ENCODE measurements at places on chromosomes 11 and 22.

GRCh38 chr11:63986932-63987513, 785 bp downstream of the OTUB1 start:
- DNase-seq, result no peak

GRCh38 chr11:17645190-17645970, 74.0 kb upstream of the MYOD1 start:
- no peak for DNase-seq

- no peak for DNase-seq
Observed at GRCh38 chr22:42990131-42990838, 24.7 kb downstream of the PACSIN2 start.

DNA sequence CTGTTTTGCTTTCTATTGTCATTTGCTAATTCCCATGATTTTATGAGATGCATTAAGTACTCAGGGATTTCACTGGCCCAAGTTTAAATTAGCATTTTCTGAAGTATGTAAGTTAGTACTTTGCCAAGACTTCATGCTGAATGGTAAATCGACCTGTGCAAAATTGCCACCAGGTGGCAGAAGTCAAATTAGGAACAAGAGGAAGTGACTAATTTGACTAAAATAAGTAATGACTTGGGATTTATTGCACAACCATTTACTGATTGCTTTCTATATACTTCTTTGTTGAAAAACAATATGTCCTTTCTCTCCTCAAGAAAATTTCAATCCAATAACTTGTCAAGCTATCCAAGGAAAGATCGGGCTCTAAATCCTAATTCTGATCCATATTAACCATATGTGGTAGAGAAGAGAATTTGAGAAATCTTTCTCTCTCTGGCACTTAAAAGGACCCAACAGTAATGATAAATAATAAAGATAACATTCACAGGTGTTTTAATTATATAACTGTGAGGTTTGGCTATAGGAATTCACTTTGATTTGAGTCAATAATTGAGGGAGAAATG, 253.7 kb upstream of the CHORDC1 start:
- DNase-seq, result no peak
